ENCODE measurements at places on chromosomes 3 and 15.

DNA sequence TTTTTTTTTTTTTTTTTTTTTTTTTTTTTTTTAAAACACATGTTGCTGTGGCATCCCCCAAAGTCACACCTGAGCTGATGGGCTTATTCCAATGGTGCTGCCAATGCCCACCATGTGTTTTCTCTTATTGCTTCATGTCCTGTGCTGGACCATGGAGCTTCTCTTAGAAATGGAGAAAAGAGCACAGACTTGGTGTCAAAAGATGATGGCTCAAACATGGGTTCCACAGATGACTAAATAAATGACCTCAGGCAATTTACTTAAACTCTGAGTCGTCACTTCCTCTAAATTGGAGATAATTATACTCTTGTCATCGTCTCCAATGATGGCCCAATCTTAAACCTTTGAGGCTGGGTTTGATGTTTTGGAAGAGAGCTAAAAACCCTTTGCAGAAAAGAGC, 28.1 kb downstream of the CHST2 start:
- no peak for DNase-seq

- peak; percentile 50 for DNase-seq
These were observed at the start of gene IGSF11 for GRCh38 chr3:119034256-119035013. TSS of gene IGSF11 (minus strand) at chr3:119034846. CDS start at chr3:119034582, 264 bp downstream.

DNA sequence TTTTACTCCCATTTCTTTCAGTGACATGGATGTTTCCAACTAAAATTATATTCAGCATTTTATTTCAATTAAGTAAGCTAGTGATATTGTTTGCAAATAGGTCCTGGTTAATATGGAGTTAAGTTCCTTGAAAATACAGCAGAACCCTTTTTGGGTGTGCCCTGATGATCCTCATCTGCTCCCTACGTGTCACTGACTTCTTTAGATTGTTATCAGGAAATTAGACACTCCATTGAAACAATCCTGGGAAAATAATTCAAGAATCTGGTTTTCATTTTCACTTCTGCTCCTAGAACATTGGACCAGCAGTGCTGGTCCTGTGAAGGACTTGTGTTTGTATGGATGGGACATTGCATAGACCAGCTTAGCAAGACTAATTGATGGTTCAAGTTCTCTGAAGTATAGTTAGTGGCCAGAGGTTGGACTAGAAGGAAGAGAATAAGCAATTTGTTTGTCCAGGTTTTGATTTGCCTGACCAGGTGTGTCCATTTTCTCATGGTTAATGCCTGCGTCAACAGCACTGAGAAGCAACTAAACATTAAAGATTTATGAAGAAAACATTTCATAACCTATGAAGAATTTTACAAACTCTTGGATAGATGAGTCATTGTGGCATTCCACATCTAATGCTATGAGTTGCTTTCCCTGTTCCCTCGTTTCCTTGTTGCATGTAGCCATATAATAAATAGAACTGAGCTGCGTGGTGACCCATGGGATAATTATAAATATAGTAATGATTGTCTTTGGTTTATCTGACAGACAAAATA, 95.8 kb downstream of the ZPLD1 start:
- DNase-seq = peak; percentile 8

DNA sequence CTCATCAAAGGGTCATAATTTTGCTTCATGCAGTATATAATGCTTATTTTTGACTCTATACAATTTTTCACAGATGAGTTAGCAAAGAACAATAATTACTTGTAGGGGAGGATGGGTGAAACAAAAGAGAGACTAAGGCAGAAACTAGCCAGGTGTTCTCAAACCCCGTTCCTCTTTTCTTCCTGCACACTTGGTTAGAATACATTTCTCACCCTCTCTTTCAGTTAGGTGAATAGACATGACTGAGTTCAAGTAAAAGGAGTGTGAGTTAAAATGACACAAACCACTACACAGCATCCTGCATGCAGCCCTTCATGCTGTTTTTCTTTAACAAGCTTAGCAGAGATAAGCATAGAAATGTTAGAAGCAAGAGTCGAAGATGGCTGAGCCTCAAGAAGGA, 922.2 kb downstream of the TBL1XR1 start:
- no peak for DNase-seq

- peak; percentile 37 for DNase-seq
These were observed 3.5 kb upstream of the PIF1 start for GRCh38 chr15:64828985-64829384.

DNA sequence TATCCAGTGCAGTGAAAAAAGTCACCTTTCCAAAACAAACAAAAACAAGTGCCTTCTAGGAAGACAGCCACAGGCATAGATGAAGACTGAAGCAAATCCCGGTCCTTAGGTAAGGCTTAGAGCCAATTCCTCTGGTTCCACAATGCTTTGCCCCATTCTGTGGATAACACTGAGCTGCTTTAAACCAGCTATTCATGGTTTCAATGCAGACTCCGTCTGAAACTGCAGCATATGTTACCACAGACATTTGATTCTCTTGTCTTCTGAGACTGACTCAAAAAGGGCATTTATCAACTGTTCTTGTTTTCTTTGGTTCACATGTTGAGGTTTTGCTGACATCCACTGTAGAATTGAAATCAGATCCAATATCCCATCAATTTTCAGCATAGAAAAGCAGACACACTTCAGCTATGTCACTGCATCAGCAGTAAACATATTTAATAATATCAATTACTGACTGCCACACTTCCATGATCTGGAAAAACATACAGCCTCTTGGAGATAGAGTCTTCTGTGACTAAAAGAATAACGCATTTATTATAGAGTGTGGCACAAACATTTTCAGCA, 659.3 kb downstream of the ROBO2 start:
- no peak for DNase-seq

GRCh38 chr3:194367992-194368841, 1.3 kb downstream of the LRRC15 start:
- no peak for DNase-seq

GRCh38 chr15:45143946-45144345, 14.2 kb downstream of the DUOX1 start:
- DNase-seq = no peak

DNA sequence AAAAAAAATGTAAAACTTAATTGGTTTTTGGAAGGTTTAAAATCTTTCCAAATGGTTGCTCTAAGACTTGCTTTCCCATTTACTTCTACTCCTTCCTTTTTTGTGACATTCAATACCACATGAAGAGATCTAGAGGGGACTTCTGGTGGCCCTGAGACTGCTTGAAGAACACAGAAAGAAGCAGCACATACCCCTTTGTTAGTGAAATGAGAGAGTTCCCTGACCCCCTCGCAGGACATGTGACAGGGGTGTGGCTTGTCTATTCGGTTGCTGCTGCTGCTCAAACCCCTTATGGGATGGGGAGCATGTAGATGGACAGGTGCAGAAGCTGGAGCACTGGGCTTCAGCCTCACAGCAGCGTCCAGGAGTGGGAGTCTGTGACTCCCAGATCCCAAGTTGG, 71.0 kb downstream of the ZMAT3 start:
- DNase-seq = no peak

GRCh38 chr3:122246199-122246598, 62.7 kb downstream of the CASR start:
- no peak for DNase-seq

DNA sequence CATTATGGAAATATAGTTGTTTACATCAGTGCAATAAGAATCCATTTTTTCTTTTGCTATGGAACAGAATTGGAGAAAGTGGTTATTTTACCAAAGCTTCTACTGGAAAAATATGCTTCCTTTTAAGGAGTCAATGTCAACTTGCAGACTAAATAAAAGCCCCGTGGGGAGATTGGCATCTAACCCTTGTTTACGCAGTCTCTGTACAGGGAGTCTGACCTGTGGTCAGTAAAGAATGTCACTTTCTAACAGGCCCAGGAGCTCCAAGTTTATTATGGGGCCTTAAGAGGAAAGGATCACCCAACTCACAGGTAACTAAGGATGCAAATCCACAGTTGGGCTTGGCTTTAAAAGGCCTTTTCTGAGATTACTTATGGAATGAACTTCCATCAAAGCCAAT, 1751.2 kb downstream of the SI start:
- DNase-seq = no peak

- no peak for DNase-seq
These were observed 42.9 kb downstream of the DCUN1D1 start for GRCh38 chr3:182937293-182938051.

DNA sequence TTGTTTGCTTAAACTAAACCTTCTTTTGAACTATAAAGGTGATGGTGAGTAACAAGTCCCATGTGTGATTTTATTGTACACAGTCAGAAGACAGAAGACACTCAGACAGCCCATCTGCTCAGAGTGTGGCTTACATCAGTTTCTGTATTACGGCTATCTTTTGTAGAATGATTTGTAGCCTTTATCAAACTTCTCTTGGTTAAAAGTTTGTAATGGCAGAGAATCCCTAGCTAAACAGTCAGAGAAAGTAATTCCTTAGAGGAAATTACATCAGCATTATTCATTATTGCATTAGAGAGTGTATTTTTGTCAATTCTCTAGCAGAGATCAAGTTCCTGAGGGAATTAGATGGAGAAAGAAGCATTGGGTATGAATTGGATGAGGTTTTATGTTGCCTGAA, 500.8 kb downstream of the CNTN4 start:
- DNase-seq = no peak

GRCh38 chr3:159472611-159473010, 516.0 kb upstream of the IL12A start:
- no peak for DNase-seq

DNA sequence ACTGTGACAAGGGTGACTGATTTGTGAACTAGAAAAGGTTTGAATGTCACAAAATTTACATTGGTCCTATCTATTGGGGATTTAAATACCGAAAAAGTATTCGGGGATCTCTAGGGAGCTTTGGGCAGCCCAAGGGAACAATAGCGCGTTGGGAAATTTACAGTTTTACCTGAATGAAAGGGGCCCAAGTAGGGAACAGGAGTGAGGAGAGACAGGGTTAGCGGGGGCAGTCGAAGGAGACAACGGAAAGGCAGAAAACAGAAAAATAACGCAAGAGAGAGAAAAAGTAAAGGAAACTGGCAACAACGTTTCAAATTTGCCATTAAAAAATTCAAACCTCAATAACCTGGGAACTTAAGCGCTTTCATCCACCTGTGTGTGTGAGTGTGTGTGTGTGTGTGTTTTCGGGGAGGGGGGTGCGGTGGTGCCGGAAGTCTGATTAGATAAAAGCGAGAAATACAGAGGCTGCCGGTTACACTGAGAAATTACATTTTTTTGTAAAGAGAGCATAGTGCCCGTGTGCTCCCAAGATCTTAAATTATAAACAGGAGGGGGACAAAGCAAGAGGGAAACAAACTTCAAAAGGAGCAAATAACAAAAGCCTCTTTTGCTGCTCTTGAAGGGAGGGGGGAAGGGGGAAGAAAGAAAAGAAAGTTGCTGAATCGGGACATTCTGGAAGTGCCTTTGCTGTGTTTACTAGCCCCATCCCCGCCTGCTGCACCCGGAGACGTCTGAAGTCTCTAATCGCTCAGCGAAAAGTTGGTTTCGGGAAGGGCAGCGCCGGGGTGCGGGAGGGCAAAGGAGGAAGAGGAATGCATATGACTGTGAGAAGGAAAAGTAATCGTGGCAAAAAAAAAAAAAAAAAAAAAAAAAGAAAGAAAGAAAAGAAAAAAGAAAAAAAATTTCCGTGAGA, 721 bp upstream of the ZIC1 start:
- DNase-seq = no peak

- no peak for DNase-seq
These were observed 14.2 kb downstream of the GPR15 start for GRCh38 chr3:98545940-98546339.

DNA sequence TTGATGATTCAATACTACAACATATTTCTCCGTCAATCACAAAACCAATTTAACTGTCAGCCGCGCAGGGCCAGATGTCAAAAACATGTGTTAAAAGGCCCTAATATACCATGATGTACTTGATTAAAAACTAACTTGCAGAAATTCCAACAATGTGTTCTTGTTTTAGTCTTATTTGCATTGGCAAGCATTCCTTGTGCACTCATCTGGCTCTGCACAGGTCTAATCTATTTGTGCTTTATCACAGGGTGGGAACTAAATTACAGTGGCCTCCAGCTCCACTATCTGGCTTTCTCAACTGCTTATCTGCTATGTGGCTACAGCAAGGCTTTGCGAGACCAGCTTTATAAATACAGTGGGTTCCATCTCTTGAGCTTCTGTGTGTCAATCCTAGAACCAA, 455.5 kb downstream of the ERC2 start:
- DNase-seq = no peak

GRCh38 chr15:97998307-97999071, 38.0 kb downstream of the ARRDC4 start:
- no peak for DNase-seq

- DNase-seq = no peak
These were observed 37.7 kb upstream of the TRAK1 start for GRCh38 chr3:42053476-42053875.

DNA sequence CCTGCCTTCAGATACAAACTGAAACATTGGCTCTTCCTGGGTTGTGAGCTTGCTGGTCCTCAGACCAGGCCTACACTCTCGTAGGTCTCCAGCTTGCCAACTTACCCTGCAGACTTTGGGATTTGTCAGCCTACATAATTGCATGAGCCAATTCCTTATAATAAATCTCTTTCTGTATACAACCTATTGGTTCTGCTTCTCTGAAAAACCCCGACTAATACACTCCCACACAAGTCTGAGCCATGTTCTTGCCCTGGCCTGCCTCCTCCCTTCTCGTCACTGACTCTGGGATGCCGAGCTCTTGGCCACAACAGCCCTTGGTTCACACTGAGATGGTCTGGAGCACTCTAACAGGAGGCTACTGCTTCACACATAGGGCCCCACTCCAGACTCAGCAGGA, 9.5 kb downstream of the CYP19A1 start:
- no peak for DNase-seq

- DNase-seq = no peak
These were observed 57.9 kb downstream of the B3GNT5 start for GRCh38 chr3:183310936-183311335.

- DNase-seq = no peak
These were observed 6.0 kb downstream of the ONECUT1 start for GRCh38 chr15:52783929-52784798.

GRCh38 chr15:101059381-101060341, 140.5 kb downstream of the LRRK1 start:
- DNase-seq = no peak

DNA sequence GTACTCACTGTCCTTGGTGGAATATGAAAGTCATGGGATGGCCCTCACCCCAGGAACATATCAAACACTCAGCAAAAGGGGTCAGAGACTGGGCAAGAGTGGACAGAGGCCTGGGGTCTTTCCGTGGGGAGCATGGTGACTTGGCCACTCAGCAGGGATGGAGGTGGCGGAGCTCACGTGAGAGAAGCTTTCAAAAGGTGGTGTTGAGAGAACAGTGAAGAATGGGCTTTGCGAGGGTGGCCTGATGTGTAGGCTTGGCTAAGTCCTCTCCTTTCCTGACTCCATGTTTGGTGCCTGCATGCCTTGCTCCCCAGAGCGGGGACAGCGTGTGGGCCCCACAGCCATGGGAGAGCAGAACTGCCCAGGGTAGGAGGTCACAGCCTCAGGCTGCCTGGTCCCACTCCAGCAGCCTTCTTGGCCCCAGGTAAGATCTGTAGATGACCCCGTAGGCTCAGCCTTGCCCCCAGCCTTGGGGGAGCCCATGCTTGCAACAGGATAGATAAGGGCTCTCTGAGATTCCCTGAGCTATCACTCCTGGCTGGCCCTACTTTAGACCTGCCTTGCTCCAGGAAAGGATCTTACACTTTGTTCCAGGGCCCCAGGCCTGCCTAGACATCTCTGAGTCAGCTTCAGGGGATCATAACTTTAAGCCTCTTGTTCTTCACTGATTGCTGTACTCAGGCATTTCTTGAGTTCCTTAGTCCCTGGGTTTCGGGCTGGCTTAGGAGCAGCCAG, 17.0 kb downstream of the RPLP1 start:
- DNase-seq = no peak

- DNase-seq = no peak
These were observed 12.9 kb downstream of the IQCH start for GRCh38 chr15:67267440-67267839.
